ENCODE measurements at places on chromosomes 2 and 18.

GRCh38 chr2:134570676-134571075 is 148.1 kb downstream of the TMEM163 start:
- no peak for DNase-seq

- no peak for DNase-seq
These were observed 1.1 kb downstream of the PDIA6 start for GRCh38 chr2:10811517-10811916.

DNA sequence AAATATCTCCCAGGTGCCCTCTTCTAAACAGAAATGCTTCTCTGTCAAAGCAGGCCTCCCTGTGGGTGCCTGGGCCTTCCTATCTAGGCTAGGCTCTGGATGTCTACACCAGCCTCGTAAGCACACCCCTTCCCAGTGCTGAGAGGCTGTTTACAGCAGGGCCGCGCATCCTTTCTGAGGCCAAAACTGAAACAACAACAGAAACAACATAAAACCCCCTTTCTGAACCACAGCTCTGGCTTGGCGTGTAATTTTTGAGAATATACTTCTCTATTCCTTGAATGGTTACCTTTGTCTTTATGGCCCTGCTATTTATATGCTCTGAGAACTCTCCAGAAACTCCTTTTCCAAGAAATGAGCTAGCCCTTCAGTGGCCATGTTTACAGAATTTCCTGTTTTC is 118.4 kb downstream of the BCL2L11 start:
- no peak for DNase-seq

DNA sequence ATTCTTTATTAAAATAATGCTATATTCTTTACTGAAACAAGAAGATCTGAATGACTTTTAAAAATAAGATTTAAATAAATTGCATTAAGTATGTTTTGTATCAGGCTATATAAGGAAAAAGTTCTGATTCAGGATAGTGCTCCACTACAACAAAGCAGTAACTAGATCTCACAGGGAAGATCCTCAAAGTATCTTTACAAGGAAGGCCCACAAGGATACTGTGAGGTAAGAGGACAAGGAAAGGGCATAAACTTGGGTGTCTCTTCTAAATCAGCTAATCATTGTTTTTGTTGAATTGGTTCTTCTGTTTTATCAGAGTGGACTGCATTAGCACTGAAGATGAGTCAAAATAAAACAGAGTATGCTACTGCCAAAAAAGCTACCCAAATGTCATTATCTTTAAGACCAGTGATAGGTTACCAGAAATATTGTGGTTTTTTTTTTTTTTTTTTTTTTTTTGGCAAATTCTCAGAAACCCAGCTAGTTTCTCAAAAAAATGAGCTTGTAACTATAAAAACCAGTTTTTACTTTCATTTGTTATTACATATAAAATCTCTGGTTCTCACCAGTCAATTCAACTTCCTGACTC is 160.9 kb downstream of the BAZ2B start:
- no peak for DNase-seq

GRCh38 chr2:75065402-75066008 is 107.1 kb downstream of the POLE4 start:
- DNase-seq: no peak

DNA sequence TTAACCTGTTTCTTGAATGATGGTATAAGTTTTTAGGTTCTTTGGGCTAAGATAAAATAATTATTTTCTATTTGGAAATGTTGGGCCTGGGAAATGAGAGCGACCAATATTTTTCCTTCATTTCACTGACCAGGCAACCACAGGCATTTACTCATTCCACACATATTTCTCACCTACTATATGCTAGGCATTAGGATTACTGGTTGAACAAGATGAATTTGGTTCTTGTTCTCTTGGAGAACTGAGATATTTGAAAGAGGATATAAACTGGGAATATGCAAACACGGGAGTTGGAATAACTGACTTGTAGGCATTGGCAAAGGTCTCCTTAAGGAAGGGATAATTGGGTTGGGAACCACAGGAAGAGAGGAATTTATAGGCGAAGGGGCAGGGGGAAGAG is 3.9 kb upstream of the MYL1 start:
- no peak for DNase-seq

- no peak for DNase-seq
These were observed 64.8 kb downstream of the SMAD7 start for GRCh38 chr18:48885924-48886400.
